Stimulated activated CD8-positive, alpha-beta memory T cell treated with anti-CD3 and anti-CD28 coated beads, Interleukin-4, amount 100 ng/mL, for 24 hours (primary cell): ENCODE measurements at places on chromosomes 3 and 15.

DNA sequence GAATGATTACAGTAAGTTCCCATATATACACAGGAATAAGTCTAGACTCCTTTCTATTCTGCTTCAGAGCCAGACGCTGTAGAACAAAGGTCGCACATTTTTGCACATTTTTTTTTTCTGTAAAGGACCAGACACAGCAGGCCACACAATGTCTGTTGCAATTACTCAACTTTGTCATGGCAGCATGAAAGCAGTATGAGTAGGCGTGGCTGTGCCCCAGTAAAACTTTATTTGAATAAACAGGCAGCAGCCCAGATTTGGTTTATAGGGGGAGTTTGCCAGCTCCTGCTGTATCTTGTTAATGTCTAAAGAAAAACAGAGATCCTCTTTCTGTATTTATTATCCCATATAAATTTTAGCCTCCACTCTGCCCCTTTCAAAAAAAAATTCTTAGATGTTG is 708.3 kb downstream of the FHIT start:
- DNase-seq = no peak

DNA sequence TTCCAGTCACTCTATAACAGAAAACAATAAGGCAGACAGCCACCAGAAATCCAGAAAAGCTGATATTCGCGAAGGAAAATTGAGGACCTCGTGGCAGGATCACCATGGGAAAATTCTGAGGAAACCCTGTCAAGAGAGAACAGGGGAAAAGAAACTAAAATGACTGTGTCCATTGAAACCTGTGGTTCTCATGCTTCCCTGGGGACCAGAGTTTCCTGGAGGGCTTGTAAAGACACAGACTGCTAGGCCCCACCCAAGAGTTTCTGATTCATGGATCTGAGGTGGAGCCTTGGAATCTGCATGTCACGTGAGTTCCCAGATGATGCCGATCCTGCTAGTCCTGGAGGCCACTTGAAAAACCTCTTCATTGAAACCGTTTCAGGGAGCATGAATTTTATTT is 420.5 kb downstream of the EPHB1 start:
- DNase-seq = no peak

DNA sequence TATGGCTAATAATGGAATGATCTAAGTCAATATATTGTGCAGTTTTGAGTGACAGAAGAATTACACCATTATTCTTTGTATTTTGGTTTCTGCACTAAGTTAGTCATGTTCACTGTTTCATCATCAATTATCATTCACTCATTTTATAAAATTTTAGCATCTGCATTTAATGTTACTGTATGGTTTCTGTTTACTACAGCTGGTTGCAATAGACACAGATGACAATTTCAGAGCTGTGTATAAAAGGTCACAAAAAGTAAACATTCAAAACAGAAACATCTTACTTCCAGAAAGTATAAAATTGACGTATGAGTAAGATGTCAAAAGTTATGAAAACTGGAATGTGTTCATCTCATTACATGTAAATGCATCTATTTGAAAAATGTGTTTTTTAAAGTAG is 111.1 kb upstream of the GBE1 start:
- DNase-seq = no peak

DNA sequence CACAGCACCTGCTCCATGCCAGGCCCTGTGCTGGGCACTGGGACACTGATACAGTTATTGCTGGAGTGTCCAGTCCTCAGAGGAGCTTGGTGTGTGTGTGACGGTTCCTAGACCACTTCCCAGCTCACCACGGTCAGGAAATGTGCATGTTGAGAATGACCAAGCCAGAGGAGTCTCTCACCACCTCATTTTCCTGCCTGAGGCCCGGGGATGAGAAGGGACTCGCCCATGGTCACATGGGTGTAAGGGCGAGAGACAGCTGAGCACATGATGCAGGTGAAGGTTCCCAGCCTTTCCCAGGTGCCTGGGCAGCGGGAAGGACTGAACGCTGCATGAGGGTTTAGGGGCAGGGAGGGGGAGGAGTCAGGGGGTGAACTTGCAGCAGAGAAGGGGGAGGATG is 180.9 kb upstream of the TLE3 start:
- no peak for DNase-seq

- DNase-seq = no peak
Measured at GRCh38 chr3:42696356-42697288, 6.0 kb downstream of the HHATL start.

GRCh38 chr3:54305409-54306099 is 183.2 kb downstream of the CACNA2D3 start:
- no peak for DNase-seq

DNA sequence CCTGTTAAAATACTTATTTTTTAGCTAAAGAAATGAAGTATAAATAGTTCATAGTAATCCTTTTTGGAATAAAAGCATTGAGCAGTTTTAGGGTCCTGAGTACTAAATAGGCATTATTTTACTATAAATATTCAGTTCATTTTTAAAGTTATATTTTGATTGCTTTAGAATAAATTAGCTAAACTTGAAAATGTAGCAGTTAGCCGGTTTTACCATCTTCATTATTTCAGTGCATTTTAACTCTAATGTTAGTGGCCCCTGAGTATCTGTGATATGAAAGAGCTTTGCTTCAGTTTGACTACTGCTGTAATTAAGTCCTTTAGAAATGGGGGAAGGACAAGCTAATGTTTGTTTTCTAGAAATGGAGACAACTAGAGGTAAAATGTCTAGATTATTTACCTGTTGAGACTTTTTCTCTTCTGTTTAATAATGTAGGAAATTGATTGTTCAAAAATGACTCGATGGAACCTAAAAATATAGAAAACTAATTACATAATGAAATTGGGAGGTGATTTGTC is 3.6 kb downstream of the SMC4 start:
- DNase-seq = no peak

- DNase-seq = no peak
Measured at GRCh38 chr3:18917923-18918322, 230.4 kb upstream of the KCNH8 start.

- no peak for DNase-seq
Measured at GRCh38 chr3:61861410-61861809, 300.0 kb downstream of the PTPRG start.

GRCh38 chr15:54979964-54980363 is 216.8 kb downstream of the RSL24D1 start:
- no peak for DNase-seq

GRCh38 chr3:7682822-7683229 is 818.8 kb upstream of the LMCD1 start:
- DNase-seq = no peak

DNA sequence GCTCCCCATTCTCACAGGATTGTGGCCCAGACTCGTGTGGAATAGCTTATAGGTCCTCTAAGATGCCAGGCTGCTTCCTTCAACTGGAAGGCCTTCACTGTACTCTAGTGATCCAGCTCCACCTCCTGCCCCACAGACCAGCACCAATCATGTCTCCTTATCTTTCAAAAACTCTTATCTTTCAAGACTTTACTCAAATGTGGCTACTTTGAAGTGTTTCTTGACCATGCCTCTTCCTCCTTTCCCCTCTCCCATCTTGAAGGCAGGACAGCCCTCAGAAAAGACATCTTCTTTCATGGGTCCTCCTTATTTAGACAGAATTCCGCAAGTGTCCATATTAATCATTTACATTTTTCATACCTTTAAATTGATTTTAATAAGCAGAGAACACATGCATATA is 142.3 kb downstream of the CHST2 start:
- DNase-seq = no peak

- no peak for DNase-seq
Measured at GRCh38 chr15:48644827-48645557, 517 bp downstream of the FBN1 start.

GRCh38 chr3:127368186-127369032 is 80.6 kb upstream of the PRR20G start:
- no peak for DNase-seq

DNA sequence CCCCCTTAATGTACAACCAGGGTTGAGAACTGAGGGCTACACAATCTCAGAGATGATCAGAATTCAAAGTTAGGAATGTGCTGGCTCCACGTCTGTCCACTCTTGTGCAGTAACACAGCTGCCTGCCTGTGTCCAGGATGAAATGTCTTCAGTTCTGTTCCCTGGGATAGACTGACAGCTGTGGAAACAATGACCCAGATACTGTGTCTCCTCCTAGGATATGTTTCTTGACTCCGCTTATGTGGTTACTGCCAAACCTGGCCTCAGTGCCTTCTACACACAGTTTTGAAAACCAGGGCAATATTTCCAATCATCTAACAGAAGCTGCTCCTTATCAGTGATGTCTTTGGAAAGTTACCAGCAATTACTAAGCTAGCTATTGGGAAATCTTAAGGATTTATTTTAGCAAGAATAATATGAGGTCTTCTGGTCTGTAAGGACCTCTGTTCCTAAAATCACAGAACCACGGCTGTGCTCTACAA is 67.6 kb downstream of the NOX5 start:
- DNase-seq = no peak

GRCh38 chr3:109731639-109732473 is 394.5 kb upstream of the DPPA4 start:
- DNase-seq = peak; percentile 28

DNA sequence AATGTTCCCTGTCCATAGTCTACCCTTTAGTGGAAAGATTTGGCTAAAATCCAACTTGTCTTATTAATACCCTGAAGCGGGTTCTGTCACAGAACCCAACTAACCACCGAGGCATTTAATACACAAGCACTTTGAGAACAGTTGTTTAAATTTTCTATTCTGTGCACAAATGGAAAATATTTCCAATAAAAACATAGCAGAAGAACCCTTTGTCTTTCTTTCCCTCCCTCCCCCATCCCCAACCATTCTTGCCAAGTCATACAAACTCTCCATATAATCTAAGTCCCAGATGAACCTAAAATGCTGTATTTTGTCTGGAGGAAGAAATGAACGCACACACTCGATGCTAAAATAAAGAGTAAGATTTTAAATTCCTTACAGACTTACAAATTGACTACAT is 126.9 kb upstream of the STRIT1 start:
- DNase-seq = no peak

DNA sequence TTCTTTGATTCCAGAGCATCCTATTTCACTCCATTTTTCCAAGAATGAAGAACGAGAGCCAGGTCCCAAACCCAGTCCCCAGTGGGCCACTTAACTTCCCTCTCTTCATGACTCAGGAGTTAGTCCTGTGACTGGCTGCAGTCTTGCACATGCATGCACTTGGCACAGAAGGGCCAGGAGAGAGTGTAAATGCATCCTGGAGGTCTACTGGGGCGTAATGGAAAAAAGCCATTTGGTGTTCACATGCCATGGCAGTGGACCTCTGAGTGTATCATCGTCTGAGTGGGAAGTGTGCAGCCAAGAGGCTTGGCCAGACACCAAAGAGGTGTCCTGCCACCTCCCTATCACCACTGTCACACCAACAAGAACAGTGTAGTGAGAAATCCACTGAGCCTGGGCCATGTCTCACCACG is 15.1 kb upstream of the RFTN1 start:
- no peak for DNase-seq

DNA sequence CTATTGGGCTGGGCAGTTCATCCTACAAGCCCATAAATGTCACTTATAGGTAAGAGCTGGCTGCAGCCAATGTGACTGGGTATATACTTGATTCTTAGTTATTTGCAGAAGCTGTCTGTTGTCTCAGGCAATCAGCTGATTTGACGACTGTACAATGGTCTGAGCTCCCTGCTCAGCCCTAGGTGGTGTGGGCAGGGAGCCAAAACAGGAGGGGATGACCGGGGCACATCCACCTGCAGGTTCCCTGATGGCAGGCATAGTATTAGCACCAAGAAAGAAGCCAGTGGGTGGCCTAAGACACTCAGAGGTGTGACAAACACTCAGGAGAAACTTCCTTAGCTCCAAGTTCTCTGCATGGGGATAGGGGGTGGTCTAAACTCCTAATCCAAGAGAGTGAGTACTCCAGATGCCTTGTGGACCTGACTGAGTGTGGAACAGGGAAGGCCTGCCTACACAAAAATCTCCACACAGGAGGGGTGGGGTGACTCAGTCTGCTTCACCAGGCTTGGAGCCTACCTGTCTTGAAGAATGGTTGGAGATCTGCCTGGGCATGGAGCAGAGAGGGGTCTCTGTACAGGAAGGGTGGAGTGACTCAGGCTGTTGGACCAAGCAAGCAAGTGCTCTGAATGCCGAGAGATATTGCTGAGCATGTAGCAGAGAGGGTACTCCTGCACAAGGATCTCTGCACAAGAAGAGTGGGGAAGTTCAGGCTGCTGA is 690.4 kb upstream of the NAALADL2 start:
- no peak for DNase-seq

DNA sequence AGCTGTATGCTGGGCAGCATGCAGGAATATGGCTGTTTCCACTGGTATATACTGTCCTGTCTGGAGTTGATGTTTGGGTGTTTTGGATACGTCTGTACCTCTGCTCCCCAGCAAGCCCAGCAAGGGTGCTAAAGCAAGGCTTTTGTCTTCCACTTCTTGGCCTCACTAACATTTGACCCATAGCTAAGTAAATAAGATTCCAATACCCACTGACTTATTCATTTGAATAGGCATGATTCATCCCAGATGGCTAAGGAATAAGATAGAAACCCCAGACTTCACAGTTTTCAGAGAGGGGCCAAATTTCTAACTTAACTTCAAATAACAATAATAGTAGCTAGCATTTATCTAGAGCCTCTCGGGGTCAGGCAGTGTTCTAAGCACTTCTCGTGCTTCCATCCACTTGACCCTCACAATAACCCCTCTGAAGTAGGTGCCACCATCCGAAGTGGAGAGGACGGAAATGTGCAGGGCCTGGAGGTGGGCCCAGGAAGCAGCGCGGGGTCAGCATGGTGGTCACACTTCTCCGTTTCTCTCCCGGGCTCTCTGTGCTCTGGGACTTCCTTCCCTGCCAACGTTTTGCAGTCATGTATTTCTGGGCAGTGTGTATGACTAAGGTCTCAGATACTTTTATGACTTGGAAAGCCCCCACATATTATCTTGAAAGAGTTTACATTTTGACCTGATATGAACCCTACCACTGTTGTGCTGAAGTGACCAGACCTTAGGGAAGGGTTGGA is 39.3 kb downstream of the LRRK1 start:
- no peak for DNase-seq

DNA sequence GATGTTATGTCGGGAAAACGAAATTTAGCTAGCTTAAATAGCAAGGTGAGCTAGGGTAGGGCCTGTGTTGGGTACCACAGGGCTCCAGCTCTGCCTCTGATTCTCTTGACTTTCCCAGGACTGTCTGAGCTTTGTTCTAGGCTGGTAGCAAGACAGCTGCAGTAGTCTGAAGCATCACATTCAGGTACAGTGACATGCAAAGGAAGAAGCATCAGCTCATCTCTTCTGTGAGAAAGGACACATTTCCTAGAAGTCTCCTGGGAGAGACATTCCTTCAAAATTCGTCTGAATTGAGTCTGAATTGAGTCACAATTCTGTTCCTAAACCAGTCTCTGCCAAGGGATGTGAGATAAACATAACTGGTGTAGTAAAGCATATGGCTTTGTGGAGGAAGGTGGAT is 8.5 kb upstream of the UBXN7 start:
- no peak for DNase-seq

DNA sequence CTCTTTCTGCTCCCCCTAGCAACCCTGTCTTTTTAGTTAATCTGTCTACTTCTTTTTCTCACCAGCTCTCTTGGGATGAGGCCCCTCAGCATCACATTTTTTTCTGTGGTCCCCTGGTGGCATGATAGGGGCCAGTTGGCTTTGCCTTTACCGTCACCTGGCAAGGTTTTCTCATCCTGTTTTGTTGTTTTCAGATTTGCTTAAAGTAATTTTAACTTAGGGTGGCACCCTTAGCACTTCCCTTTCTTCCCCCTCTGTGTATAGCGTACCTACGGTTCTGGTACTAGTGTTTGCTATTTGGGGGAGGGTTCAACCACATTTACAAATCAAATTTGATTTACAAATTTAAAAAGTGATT is 35.6 kb downstream of the PDCD6IP start:
- no peak for DNase-seq

- DNase-seq = no peak
Measured at GRCh38 chr15:36334059-36334458, 245.4 kb upstream of the CDIN1 start.

GRCh38 chr15:45539680-45540079 is 17.1 kb upstream of the SLC30A4 start:
- no peak for DNase-seq
